ENCODE measurements at places on chromosomes 3 and 15.

GRCh38 chr15:72911626-72912025, 128.1 kb upstream of the ADPGK start:
- no peak for DNase-seq

GRCh38 chr15:94229591-94230369, 1.6 kb upstream of the MCTP2 start:
- DNase-seq, result no peak

DNA sequence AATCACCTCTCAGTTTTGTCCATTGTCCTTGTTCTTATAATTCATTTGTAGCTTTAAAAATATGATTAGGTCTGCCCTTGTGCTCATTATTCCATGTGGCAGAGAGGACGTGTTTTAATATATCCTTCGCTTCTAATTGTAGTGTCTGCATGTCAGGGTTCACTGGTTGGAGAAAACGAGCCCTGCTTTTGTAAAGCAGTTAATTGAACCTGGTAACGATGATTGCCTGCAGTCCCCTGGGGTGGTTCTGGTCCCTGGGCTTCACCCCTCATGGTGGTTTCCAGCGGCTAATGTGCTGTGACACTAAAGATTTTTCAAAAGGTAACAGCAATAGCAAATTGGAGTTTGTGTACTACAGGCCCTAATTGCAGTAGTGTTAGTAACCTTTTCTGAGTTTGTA, 299.6 kb downstream of the CACNA2D3 start:
- peak; percentile 36 for DNase-seq

GRCh38 chr15:91947293-91947679, 93.8 kb downstream of the SLCO3A1 start:
- no peak for DNase-seq

GRCh38 chr3:30421266-30421665, 185.1 kb upstream of the TGFBR2 start:
- DNase-seq, result no peak
